ENCODE measurements at places on chromosomes 5 and 9. TPM values are rescaled to one million over a fixed set of nuclear protein-coding genes. Genes with fewer than 3 reads are reported as not detected.

Gene DDX4
- total RNA-seq, result not detected

Gene ECPAS
- total RNA-seq, result 87.8 TPM

Gene ZNF782
- 5.1 TPM for total RNA-seq

Gene FST
- total RNA-seq, result 131 TPM

Gene WHRN
- 2.1 TPM for total RNA-seq

DNA sequence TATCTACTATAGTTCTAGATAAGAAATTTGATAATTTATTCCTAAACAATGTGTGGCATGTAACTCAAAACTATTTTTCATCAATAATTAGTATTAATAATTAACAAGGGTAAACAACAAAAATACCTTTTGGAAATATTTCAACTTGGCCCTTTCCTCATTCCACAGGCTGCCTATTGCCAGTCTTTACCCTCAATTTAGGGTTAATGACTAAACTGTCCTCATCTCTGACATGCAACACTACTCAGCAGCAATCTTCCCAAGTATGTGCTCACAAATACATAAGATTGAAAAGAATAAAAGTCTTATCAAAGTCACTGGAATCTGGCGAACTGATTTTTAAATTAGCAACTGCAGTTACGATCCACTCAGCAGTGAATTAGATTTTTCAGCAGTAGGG is 153.6 kb downstream of the GLIS3 start:
- no peak for DNase-seq

DNA sequence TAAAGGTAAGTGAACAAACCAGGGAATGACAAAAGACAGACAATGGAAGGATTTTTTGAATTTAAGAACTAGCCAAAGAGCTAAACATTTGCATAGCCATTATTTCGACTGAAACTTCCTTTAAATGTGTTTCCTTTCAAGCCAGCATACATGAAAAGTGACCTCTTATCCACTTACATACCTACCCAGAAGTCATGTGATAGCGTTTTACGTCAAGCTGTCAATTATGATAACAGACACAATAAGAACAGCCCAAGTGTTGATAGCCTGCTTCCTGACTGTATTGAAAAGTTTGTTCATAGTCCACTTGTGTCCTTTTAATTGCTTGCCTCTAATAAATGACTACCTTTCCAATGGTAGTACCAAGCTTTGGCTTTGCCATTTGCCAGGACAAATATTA is 206.0 kb downstream of the NFIB start:
- no peak for DNase-seq

GRCh38 chr5:108181975-108182374 is 199.9 kb downstream of the FBXL17 start:
- no peak for DNase-seq

DNA sequence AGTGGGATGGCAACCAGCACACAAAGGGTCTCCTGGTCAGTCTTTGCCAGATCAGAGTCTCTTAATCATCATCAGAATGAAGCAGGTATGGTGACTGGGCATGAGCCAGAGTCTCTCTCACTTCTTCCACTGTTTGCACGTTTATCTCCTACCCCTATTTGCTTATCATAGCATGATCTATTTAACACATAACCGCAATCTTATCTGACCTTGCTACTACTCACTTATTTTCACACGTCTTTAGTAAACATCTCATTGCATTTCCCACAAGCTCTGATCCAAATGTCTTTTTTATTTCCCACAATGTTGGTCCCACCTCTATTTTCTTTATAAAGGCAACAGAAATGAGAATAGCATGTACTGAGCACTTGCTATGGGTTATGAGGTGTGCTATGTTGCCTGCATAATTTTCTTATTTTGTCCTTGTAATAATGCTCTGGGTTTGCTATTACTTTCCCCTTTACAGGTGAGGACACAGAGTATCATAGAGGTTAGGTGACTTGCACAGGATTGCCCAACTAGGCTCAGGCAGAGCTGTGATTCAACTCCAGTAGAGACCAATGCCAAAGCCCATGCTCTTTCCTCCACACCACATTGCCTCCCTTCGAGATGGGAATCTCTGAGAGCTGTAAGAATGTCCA is 39.7 kb upstream of the IL7R start:
- no peak for DNase-seq

DNA sequence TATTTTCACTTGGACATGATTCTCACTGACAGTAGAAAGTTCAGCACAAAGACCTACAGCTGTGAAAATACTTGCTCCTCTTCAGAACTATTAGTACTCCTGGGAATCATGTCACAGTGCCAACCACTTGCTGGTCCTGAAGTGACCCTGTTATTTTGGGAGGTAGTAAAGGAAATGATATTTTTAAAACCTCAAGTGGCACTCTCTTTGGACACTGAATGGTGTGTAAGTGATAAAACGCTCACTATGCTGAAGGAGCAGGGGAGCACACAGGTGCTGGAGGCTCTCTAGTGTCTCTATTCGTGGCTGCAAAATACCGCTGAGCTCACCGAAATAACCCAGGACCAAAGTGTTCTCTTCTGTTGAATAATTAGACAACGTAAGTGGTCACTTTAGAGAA is 76.9 kb upstream of the SPATA31D4 start:
- no peak for DNase-seq

DNA sequence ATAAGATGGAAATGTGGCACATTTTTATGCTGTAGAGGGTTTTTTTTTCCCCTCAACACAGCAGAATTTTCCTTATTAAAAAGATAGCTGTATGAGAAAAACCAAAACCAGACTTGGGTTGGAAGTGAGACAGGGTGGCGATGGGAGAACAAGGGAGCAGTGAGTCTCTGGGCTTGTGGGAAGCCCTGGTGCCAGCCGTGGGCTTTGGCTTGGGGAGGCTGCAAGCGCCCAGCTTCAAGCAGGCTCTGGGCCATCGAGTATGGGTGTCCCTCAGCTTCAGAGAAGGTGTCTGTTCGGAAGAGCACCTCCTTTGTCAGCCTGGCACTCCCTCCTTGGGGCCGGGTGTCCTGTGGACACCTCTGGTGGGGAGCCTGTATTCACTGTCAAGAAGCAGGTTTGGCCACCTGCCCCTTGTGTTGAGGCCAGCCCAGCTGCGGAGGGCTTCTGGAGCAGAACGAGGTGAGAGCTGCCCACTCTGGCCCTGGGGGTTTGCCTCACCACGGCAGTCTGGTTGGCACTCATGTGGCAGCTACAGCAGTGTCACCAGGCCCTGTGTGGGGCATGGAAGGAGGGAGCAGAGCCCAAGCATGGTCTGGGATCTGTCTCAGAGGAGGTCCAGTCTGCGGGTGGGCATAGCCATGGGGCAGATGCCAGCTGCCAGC is 37.6 kb upstream of the ANGPTL2 start:
- no peak for DNase-seq

- peak; percentile 93 for DNase-seq
Measured at GRCh38 chr5:135139381-135140134, 105.5 kb upstream of the PITX1 start.

GRCh38 chr9:125650271-125650737 is 56.7 kb downstream of the MAPKAP1 start:
- no peak for DNase-seq

Data from MG63 (cell line).